ENCODE measurements at places on chromosomes 2 and 18.

DNA sequence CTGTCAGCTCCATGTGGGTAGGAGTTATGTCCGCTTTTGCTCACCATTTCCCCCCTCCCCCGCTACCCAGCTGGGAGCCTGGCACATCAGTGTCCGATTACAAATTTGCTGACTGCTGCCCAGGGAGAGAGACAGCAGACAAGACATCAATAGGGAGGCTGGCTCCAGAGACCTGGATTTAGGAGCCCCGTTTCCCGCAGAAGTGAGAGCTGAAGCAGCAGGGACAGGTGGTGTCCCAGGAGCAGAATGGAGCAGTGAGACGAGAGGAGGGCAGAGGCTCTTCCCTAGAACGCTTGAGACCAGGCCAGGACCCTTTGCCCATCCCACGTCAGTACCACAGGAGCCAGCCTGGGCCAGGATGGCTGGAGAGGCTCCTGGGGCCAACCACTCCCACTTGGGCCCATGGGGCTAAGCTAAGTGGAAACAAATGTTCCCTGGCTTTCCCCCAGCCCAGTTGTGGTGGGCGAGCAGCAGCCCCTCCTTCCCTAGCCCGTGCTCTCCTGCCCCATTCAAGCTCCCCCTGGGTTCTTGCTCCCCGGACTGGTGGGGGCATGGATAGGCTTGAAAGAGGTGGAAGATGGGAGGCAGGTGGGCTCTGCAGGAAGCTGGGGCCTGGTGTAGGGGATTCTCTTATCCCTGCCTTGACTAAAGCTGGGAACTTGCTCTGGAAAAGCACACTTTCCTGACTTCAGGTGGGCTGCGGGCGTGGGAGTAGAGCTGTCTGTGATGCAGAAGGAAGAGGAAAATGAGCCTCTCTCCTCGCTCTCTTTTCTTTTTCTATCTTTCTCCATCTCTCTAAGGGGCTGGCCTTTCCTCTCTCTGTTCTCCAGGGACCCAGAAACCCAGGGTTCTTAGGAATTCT lies 4.1 kb upstream of the WNT6 start:
- DNase-seq, result no peak

- no peak for DNase-seq
Measured at GRCh38 chr18:43435851-43436250, 158.6 kb upstream of the SYT4 start.

- no peak for DNase-seq
Measured at GRCh38 chr18:62200121-62200914, 13.3 kb downstream of the RELCH start.

- no peak for DNase-seq
Measured at GRCh38 chr2:159506202-159506601, 110.1 kb downstream of the BAZ2B start.

GRCh38 chr2:13480057-13480456 lies 763.3 kb downstream of the TRIB2 start:
- DNase-seq, result no peak

GRCh38 chr2:7237466-7237865 lies 320.3 kb downstream of the RNF144A start:
- DNase-seq, result no peak

Measured in CD8-positive, alpha-beta memory T cell (primary cell).